Fibroblast of pulmonary artery (primary cell): ENCODE measurements at places on chromosomes 1 and 21.

- DNase-seq = no peak
Measured at GRCh38 chr1:96845464-96845863, 123.9 kb downstream of the PTBP2 start.

DNA sequence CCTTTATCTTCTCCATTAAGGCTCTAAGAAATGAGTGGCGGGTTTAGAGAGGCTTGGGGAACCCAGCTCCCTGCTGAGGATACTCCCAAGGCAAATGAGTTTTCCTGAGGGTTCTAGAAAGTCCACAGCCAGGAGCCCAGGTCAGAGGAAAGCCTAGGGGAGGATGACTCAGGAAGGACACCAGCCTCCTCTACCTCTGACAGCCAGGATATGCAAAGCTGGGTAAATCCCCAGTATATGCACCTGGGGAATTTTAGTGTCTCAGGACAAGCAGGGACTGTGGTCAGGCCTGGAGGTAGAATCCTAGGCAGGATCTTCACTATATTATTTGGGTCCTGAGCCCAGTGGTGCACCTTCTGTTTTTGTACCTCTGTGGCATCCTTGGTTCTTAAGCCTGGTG lies 23.5 kb upstream of the WNT4 start:
- DNase-seq = no peak

DNA sequence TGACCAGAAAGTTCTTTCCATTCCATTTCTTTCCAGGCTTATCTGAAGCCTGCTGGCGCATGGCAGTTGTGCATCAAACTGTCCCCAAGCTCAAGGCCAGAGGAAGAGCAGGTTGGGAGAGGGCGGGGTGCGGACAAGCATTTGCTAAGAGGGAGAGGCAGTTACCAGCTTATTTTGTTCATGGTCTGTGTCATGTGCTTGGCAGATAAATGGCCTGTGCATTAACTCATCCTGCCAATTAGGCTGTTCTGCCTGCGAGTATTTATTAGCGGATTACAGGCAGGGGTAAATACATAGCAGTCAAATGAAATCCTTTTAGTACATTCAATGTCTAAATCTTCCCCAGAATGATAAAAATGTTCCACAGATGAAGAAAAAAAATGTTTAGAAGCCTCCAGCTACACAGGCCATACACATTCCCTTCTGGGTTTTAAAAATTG lies 48.9 kb upstream of the B3GALNT2 start:
- DNase-seq = no peak

- DNase-seq = no peak
Measured at GRCh38 chr21:22691658-22692057, 1693.4 kb downstream of the NCAM2 start.

DNA sequence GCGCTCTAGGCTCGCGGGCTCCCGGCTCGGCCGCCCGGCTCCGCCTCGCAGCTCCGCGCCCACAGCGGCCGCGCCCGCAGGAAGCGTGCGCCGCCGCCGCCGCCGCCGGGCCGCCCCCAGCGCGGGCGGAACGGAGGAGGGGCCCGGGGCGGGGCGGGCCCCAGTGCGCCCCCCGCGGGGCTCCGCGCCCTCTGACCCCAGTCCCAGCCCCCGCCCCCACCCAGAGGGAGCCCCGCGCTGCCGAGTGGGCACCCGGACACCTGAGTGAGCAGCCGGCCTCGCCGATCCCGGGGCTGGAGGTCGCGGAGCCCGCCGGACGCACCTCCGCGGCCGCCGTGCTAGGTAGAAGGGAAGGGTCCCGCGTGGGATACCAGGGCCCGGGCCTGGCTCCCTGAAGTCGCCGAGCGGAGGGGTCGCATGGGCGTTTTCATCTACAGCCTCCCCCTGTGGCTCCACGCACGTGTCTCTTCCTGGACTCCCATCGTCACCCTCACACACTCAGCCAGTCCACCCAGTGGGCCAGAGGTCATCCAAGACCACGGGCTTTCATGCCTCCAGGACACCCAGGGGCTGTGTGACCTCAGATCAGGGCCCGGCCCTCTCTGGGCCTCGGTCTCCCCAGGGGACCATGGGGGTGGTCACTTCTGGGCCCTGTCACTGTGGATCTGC lies at the start of gene SDC3:
TSS of gene SDC3 (minus strand) at position 63 of the 669 bp plus-strand sequence. CDS start 172 bp downstream, outside the sequence.
- DNase-seq = peak; percentile 42

GRCh38 chr1:220637759-220638158 lies 52.4 kb upstream of the C1orf115 start:
- DNase-seq = no peak

DNA sequence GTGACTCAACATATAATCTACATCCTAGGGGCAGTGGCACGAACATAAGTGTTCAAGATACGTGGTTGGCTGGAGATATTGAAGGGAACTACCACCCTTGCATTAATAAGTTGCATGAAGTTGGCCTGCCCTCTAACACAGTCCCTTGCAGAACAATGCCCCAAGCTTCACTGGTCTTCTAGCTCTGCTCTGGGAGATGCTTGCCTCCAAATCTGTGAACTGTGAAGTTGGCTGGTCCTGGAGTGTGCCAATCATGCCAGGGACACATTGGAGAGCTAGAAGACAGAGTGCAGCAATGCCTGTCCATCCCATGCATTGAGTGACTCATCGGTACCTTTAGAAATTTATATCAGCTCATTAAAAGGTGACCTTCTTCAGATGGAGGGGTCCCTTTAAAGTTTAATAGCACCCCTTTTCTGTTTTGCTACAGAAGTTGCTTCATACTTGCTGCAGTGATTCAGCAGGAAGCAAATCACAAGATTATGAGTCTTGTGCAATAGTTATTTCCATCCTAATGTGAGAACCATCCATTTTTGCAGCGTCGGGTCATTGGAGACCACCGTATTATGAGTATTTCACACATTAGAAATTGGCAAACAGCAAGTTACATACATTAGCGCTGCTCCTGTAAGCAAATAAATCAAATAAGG lies 55.2 kb upstream of the KAZN start:
- peak; percentile 60 for DNase-seq

GRCh38 chr1:81004011-81004410 lies 796.7 kb upstream of the ADGRL2 start:
- no peak for DNase-seq

- DNase-seq = peak; percentile 53
Measured at GRCh38 chr1:27971674-27972073, 11.9 kb downstream of the XKR8 start.

DNA sequence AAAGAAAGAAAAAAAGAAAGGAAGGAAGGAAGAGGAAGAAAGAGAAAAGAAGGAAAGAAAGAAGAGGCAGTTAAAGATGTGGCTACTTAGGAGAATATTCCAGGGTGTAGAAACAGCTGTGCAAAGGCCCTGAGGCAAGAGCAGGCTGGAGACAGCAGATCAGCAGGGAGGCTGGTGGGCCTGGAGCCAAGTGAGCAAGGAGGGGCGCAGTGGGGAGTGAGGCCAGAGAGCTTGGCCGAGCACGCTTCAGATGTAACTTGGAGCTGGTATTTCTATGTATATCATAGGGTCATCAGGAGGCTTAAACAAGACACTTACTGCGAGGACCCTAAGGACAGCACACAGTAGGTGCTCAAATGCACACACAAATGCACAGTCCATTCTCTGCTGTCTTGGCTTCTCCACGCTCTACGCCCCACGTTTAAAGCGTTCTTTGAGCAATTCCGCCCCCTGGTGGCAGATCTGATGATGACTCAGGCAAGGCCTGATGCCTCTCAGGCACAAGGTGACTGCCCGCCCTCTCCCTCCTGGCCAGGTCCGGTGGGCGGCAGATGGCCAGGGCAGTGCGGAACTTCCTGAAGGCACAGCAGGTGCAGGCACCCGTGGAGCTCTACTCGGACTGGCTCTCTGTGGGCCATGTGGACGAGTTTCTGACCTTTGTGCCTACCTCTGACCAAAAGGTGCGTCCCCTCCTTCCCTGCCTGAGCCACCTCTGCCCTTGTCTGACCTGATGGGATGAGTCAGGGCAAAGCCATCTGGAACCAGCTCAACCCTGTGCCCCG lies 11.9 kb upstream of the PADI3 start:
- peak; percentile 87 for DNase-seq

DNA sequence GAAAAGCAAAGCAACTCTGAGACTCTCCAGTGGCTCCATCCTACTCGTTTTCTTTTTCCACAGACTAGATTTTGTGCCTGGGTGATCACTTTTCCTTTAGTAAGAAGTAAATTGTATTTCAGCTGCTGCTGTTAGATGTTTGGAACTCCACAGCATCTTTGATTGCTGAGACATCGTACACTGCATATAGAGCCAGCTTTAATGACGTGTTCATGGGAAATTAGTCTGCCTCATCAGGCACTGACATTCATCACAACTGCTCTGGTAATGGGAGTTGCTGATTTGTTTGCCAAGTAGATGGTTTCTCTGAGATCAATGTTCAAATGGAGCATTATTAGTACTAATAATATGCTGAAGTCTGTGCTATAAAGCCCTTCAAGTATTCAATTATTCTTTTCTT lies 573.8 kb upstream of the NR5A2 start:
- no peak for DNase-seq

GRCh38 chr1:29516063-29516820 lies 279.9 kb downstream of the PTPRU start:
- no peak for DNase-seq

- no peak for DNase-seq
Measured at GRCh38 chr1:201758499-201759050, 70.4 kb upstream of the IPO9 start.

GRCh38 chr1:184315254-184315653 lies 71.6 kb upstream of the C1orf21 start:
- no peak for DNase-seq

GRCh38 chr1:108016451-108016920 lies 51.5 kb upstream of the VAV3 start:
- DNase-seq = peak; percentile 94

DNA sequence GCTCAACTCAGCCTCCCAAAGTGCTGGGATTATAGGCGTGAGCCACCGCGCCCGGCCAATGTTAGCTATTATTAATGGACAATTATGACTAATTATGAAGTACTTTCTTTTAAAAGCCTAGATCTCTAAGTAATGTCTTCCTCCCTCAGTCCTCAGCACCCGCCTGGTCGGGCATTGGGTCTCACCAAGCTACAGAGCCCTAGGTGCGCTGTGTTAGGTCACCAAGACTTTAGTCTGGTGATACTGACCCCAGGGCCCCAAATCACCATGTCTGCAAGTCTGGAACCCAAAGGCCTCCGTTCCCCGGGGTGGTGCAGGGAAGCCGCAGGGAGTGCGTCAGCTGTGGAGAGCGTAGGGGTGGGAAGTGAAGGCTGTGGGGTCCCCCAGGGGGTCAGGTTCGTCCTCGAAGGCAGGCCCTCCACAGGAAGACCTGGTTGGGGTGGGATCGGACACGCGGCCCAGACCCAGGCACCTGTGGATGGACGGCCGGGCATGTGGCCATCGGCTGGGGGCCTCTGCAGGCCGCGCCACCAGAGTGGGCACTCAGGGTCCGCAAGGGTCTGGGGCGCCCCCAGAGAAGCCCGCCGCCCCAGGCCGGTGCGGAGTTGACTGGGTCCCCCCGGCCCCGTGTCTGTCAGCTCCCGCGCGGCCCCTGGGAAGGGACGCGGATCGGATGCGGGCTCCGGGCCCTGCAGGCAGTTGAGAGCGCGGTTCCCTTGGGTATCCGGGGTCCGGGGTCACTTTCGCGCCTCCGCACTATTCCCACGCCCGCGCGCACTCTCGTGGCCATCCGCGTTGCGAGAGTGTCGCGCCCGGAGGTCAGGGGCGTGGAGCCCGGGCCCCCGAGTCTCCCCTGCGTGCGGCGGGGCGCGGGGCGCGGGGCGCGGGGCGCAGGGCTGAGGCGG lies 710 bp upstream of the PDXK start:
- no peak for DNase-seq

DNA sequence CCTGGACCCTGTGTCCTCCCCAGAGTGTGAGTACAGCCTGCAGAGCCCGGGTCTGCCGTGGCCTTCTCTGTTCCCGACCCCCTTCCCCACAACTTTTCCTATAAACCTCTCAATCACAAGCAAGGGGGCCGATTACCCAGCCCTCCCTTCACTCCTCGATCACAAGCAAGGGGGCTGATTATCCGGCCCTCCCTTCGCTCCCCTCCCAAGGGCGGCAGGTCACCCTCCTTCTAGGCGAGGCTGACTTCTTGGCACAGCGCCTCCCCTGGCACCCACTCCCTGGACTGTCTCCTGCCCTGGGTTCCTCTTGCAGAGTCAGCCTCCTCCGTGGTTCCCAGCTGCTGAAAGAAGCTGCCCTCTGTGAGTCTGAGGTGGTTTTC lies 12.3 kb upstream of the LDLRAP1 start:
- DNase-seq = no peak

- DNase-seq = no peak
Measured at GRCh38 chr1:109929170-109929569, 18.5 kb downstream of the CSF1 start.

GRCh38 chr21:27421654-27422053 lies 454.8 kb upstream of the ADAMTS5 start:
- peak; percentile 46 for DNase-seq

DNA sequence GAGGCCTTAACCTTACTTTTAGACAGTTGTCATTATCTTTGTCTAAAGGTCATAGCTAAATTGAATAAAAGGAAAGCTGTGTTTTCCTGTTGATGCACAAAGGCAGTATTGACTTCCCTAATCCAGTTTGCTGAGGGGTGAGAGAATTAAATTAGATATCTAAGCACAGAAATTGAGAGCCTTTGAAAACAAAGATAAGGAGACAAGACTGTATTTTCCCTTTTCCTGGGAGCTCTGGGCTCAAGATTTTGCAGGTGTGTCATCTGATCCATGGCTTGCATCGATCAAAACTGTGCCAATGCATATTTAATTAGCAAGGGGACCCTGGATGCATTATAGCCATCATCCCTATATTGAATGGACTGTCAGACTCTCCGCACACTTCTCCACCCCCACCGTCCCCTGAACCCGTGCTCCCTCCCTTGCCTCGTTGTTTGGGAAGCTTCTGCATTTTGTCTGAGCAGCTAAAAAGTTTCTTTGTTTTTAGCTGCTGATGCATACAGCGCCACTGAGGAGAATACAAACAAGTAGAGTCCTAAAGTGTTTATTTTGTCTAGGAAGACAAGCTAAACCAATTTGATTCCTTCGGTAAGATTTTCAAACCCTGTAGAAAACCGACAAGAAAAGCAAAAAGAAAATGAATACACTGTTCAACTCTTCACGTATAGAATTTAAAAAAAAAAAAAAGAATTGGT lies 186.3 kb downstream of the NFIA start:
- DNase-seq = no peak

GRCh38 chr1:31396633-31397351 lies 16.2 kb upstream of the SERINC2 start:
- peak; percentile 48 for DNase-seq

DNA sequence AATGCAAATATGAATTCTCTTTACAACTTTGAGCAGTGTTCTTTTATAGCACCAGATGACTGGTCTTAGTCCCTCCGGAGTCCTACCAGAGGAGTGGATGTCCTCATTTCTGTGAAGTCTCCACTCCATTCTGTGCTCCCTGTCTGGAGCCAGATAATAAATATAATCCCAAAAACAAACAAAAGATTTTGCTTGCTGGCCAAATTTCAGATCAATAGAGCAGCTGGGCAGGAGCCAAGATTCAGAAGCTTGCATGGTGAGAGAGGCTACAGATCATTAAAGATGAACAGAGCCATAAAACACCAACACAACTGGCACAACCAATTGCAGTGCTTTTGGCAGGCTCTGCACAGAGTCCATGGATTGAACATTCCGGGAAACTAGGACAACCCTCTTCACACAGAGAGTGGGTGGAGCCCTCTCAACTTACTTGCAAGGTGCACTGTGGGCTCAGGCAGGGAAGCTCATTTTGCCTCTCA lies 231.5 kb upstream of the SNX7 start:
- DNase-seq = no peak
